Right atrium auricular region (tissue), 2 donors: ENCODE measurements at places on chromosomes 16 and 17. TPM values are rescaled to one million over a fixed set of nuclear protein-coding genes. Genes with fewer than 3 reads are reported as not detected.

DNA sequence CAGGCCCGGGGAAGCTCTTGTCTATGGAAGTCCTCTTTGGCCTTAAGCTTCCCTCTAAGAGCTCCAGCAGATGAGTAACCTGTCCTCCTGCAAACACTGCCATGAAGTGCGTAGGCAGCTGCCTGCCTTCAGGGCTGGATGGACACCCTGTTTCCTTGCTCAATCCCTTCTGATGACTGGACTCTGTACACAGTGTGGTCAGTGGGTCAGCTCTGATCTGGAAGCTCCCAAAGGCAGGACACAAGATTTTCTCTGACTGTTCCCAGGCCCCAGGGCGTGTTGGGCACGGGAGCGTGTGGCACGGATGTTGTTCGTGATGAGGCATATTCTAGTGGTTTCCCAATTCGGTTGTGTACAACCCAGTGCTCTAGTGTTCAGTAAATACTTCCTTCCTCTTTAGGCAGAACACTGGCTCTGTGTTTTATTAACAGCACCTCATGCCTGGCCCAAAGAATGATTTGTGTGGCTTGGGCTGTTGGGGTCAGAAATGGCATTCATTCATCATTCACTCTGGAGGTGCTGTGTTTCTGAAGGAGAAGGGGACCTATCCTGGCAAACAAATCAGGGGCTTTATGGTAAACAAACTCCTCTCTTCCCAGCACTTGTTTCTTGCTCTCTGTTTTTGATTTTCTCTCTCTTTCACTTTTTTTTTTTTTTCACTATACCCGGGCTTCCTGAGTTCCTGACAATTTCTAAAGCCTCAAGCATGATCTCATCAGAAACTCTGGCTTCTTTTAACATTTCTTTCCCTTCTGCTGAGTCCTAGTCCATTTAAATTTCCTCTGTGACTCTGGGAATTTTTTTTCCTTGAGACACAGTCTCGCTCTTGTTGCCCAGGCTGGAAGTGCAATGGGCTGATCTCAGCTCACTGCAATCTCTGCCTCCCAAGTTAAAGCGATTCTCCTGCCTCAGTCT is 12.0 kb upstream of the RNF157 start:
- H3K4me3 ChIP-seq, result no peak overlapping the region
- H3K27ac ChIP-seq, result peak overlapping the region; percentile 51
- no peaks in the 10 kb centered on the region for H3K4me1 ChIP-seq
- peak; percentile 87 for DNase-seq
- H3K36me3 ChIP-seq, result no peaks in the 10 kb centered on the region

DNA sequence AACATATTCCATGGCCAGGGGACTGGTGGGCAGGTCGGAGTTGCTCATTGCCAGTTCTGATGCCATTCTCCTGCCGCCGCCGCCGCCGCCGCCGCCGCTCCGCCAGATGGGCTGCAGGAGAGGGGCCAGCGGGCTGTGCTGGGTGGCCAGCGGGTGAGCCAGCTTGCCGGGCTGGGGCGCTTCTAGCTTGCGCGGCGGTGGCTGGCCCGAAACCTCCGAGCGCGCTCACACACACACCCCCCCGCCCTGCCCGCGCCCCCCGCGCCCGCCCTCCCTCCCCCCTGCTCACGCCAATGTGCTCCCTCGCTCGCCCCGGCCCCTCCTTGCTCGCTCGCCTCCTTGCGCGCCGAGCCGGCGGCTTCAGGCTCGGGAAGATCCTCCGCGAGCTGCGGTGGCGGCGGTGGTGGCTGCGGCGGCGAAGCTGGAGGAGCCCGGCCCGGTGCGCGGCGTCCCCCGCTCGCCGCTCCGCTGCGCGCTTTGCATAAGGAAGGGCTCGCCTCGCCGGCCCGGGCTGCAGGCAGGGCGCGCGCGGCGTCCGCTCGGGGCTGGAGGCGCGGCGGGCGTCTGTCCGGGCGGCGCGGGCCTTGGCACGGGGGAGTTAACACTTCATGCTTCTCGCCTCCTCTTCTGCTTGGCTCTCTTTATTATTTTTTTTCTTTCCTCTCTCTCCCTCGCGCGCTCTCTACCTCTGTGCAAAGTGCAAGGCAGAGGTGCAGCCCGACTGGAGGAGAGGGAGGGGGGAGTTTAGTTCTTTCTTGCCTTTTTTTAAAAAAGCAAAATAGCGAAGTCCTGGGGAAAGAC is 500 bp downstream of the MAF start:
- DNase-seq, result no peak
- H3K27me3 ChIP-seq, result no peaks in the 10 kb centered on the region
- H3K36me3 ChIP-seq, result no peaks in the 10 kb centered on the region
- no peaks in the 10 kb centered on the region for H3K4me1 ChIP-seq

DNA sequence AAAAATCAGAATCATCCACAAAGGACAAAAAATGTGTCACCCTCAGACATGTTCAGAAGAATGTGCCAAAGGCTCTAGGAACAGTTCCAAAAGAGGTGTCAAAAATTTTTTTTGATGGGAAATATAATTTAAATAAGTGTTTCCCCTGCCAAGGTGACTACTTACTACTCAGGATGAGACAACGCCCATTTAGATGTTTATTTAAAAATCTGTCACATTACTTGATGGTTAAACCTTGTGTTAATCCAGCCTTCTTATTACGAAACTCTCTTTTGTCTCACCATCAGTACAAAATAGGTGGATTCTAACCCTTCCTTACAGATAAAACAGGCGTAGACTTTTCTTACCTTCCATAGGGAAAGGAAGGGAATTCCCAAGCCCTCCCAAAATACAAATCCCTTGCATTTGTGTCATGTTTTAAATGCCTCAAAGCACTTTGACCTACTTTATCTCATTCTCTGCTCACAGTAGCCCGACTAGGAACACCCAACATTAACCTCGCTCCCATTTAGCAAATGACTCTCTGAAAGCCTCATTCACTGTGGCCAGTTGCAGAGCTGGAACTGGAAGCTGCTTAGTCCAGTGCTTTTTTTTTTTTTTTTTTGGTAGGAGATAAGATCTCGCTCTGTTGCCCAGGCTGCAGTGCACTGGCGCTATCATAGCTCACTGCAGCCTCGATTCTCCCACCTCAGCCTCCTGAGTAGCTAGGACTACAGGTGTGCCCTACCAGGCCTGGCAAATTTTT is 5.8 kb upstream of the GNA13 start:
- no peak for DNase-seq
- H3K27me3 ChIP-seq, result no peaks in the 10 kb centered on the region
- H3K4me3 ChIP-seq, result no peak overlapping the region

- no peak overlapping the region for H3K4me3 ChIP-seq
- no peaks in the 10 kb centered on the region for H3K36me3 ChIP-seq
- no peaks in the 10 kb centered on the region for H3K27me3 ChIP-seq
- no peaks in the 10 kb centered on the region for H3K4me1 ChIP-seq
- H3K27ac ChIP-seq, result no peak overlapping the region
- no peak for DNase-seq
Observed at GRCh38 chr17:36857698-36858097, 79.6 kb upstream of the LHX1 start.

DNA sequence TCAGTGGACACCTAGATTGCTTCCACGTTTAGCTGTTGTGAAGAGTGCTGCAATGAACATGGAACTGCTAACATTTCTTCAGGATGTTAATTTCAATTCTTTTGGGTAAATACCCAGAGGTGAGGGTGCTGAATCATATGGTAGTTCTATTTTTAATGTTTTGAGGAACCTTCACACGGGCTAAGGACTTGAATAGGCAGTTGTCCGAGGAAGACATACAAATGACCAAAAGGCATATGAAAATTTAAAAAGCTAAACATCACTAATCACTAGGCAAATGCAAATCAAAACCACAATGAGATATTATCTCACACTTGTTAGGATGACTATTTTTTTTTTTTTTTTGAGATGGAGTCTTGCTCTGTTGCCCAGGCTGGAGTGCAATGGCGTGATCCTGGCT is 173.3 kb downstream of the PRKCB start:
- H3K27ac ChIP-seq, result no peak overlapping the region
- no peaks in the 10 kb centered on the region for H3K36me3 ChIP-seq
- no peak overlapping the region for H3K4me3 ChIP-seq
- DNase-seq, result no peak
- no peaks in the 10 kb centered on the region for H3K4me1 ChIP-seq
- no peaks in the 10 kb centered on the region for H3K27me3 ChIP-seq

- no peaks in the 10 kb centered on the region for H3K36me3 ChIP-seq
- H3K27me3 ChIP-seq, result no peaks in the 10 kb centered on the region
- H3K4me3 ChIP-seq, result no peak overlapping the region
- DNase-seq, result no peak
- H3K27ac ChIP-seq, result no peak overlapping the region
- H3K4me1 ChIP-seq, result peaks cover 7% of the 10 kb centered on the region
Observed at GRCh38 chr17:63246344-63246743, 199.8 kb downstream of the CYB561 start.

GRCh38 chr16:83813823-83814658 is 6.3 kb downstream of the HSBP1 start:
- peak; percentile 53 for DNase-seq
- H3K4me1 ChIP-seq, result no peaks in the 10 kb centered on the region
- peak overlapping the region; percentile 5 for H3K4me3 ChIP-seq

- no peaks in the 10 kb centered on the region for H3K4me1 ChIP-seq
- H3K27ac ChIP-seq, result peak overlapping the region; percentile 92
- H3K27me3 ChIP-seq, result no peaks in the 10 kb centered on the region
- H3K36me3 ChIP-seq, result no peaks in the 10 kb centered on the region
Observed at GRCh38 chr17:77374170-77374936, 233.6 kb downstream of the SEC14L1 start.

- DNase-seq, result no peak
- H3K27ac ChIP-seq, result no peak overlapping the region
- H3K4me1 ChIP-seq, result no peaks in the 10 kb centered on the region
- H3K36me3 ChIP-seq, result no peaks in the 10 kb centered on the region
Observed at GRCh38 chr16:60137891-60138290, 1403.8 kb upstream of the GOT2 start.

DNA sequence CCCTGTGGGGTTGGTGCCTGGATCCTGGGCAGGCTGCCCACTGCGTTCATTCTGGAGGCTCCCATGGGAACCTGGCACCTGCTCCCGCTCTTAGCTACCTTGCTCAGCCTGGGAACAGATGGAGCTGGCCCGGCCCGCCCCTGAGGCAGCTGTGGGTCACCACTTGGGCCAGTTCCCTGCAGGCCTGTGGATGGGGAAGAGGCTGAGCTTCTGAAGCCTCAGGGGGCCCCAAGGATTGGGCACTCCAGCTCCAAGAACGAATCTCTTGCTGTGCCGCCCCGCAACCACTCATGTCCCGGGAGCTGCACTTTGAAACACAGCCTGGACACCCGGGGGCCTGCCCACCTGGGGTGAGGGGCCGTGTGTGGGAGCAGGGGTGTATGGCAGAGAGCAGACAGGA is 37.7 kb downstream of the BAHCC1 start:
- no peaks in the 10 kb centered on the region for H3K27me3 ChIP-seq
- no peak overlapping the region for H3K4me3 ChIP-seq
- no peaks in the 10 kb centered on the region for H3K36me3 ChIP-seq
- no peak for DNase-seq
- H3K4me1 ChIP-seq, result peaks cover 73% of the 10 kb centered on the region
- no peak overlapping the region for H3K27ac ChIP-seq

DNA sequence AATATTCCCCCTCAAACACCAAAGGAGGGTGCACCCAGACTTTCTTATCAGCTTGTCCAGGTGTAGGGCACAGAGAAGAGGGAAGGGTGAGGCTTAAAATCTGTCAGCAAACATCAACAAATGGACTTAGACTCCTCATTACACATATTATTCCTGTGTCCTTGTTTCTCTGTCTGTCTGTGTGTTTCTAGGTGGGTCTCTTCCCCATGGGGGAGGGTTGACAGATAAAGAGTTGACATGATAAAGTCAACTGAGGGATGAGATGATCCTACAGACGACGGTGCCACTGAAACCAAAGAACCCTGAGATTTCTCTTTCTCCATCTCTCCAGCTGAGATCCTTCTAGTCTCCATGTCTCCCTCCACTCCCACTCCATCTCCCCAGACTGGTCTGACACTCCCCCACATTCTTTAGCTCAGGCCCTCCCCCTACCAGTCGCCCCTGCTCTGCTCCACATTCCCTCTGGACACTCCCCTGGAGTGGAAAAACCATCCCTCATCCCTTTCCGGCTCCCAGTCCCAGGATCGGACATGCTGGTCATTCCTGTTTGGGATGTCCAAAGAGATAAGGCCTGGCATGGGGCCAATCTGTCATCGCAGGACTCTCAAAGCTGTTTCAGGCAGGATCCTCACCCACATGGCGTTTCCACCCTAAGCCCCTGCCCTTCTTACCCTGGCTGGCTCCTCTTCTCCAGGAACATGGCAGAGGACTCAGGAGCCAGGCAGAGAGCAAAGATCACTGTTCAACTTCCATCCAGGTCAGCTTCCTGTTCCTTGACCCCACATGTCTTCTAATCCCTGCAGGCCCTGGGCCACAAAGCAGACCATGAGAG is 2.9 kb upstream of the ITGA3 start:
- H3K36me3 ChIP-seq, result no peaks in the 10 kb centered on the region
- peak; percentile 68 for DNase-seq
- H3K27ac ChIP-seq, result peak overlapping the region; percentile 6
- H3K4me1 ChIP-seq, result no peaks in the 10 kb centered on the region

DNA sequence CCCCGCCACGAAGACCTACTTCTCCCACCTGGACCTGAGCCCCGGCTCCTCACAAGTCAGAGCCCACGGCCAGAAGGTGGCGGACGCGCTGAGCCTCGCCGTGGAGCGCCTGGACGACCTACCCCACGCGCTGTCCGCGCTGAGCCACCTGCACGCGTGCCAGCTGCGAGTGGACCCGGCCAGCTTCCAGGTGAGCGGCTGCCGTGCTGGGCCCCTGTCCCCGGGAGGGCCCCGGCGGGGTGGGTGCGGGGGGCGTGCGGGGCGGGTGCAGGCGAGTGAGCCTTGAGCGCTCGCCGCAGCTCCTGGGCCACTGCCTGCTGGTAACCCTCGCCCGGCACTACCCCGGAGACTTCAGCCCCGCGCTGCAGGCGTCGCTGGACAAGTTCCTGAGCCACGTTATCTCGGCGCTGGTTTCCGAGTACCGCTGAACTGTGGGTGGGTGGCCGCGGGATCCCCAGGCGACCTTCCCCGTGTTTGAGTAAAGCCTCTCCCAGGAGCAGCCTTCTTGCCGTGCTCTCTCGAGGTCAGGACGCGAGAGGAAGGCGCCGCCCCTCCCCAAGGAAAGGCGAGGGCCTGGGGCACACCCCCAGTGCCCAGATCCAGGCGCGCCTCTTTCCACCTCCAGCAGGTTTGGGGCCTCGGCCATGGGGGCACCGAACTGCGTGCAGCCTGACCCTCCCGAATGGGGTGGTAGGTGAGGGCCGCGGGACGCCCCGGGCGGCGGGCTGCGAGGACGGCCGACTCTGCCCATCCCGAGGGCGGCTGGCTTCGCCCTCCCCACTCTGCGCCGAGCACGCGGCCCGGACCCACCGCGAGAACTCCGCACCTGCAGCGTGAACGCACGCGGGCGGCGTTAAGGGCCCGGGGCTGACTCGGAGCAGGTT is 664 bp downstream of the HBQ1 start:
- H3K4me3 ChIP-seq, result peak overlapping the region; percentile 43
- peaks cover 28% of the 10 kb centered on the region for H3K4me1 ChIP-seq
- no peaks in the 10 kb centered on the region for H3K36me3 ChIP-seq
- no peak for DNase-seq

Gene CLEC18B
- not detected for total RNA-seq

Gene VEZF1
- 77.1 TPM for total RNA-seq

Gene FAM20A
- 4.4 TPM for total RNA-seq

Gene MT1F
- total RNA-seq, result 3.2 TPM

Gene PABPN1L
- not detected for total RNA-seq

Gene TBX6
- 0.43 TPM for total RNA-seq

Gene PLXDC1
- 4.6 TPM for total RNA-seq
